MCF 10A (cell line): ENCODE measurements at places on chromosomes 7 and 10. TPM values are rescaled to one million over a fixed set of nuclear protein-coding genes. Genes with fewer than 3 reads are reported as not detected.

GRCh38 chr10:102546606-102547320 is 43.0 kb downstream of the SUFU start:
- no peak for DNase-seq

DNA sequence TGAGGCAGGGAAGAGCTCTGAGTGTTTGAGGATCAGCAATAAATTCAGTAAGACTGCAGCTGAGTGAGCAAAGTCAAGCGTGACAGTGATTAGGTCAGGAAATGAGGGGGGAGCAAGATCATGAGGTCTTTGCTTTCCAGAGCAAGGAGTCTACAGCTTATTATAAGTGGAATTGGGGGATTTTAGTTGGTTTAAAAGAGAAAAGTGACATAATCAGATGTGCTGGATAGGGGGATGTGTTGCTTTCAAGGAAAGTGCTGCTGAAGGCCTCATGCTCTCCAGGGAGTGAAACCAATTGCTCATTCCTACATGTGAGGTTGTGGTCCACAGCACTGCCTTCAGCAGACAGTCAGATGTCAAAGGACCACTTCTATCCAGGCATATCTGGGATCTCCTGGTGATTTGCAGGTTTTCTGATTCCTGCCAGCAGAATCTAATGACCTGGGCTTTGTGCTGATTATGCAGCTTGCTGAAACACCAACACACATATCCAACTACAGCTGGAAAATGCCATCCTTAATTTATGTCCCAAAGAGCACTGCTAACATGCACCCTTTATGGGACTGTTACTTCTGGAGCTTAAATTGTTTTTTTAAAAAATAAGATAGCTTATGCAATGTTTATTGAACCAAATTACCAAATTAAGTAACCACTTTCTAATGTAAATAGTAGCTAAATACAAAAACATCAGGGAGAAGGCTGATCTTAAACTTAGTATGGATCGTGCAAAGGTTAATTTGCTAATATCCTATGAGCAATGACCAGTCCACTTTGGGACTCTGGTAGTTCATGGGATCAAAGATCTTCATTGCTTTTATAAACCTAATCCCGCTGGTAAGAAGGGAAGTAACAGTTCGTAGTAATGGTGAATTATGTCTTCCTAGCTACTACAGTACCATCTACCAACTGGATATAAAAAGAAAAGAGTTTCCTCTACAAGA is 607.6 kb downstream of the KCNMA1 start:
- DNase-seq = no peak

GRCh38 chr7:111199643-111200042 is 108.7 kb downstream of the LRRN3 start:
- no peak for DNase-seq

TMEM270 gene
- not detected in 2 replicates for total RNA-seq

UCMA gene
- not detected in 2 replicates for total RNA-seq

AKR1C8 gene
- 0.27 TPM in 1 of 2 replicates, not detected in the other for total RNA-seq
